AG09319 (cell line): ENCODE measurements at places on chromosomes 13 and 19.
A peak's percentile ranks its signal among the peaks of the same experiment; 100 is the strongest.

DNA sequence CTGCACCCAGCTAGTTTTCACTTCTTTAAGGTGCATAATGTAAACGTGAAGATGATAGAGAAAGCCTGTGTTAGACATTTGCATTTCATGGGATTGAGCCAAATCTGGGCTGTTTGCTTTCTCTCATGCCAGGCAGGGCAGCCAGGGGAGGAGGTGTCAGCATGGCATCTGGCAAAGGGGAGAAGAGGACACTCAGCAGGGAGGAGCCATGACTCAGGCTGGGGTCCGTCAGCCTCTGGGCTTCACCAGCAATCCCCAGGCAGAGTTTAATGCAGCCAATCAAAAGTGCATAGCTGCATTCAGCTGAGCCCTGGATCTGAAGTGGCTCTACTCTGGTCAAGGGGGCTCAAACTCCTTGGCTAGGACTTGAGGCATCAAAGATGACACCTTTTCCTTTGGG lies 23.5 kb downstream of the EBPL start:
- DNase-seq: no peak

DNA sequence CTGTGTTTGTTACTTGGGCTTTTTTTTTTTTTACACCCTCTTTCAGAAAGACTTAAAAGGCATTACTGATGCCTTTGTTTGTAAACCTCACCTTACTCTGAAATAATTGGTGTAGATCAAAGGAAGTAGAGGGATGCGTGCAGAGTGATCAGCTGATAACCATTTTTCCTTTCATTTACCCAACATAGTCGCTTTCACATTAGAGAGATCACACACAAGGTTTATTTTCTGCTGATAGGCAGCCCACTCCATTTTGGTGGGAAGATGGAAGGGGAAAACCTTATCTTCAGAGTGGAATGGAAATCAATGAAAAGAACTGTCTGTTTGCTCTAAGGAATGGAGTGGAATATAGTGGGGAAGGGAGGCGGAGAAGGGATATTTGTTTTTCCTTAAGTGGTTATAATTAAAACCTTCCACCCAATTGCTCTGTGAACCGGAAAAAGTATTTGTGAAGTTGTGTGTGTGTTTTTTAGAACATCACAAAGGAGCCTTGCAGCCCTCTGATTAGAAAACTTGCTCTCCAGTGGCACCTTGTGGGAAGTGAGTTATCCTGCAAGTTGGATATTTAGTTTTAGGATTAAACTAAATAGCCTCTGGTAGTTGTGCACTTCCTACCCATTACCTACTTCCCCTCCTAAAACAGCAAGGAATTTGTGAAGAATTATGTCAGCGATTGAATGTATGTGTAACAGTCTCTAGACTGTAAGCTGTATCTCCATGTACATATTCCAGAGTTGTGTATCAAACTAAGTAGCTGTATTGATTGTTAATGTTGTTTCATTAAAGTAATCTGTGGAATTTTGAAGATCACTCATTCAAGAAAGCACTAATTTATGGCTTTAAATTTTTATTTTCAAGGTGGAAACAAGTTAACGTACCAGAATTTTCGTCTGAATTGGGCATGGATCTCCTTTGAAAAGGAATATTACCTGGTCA lies 76.8 kb downstream of the FREM2 start:
- peak; percentile 4 for DNase-seq

GRCh38 chr13:112844879-112845278 lies 124.1 kb upstream of the MCF2L start:
- no peak for DNase-seq

DNA sequence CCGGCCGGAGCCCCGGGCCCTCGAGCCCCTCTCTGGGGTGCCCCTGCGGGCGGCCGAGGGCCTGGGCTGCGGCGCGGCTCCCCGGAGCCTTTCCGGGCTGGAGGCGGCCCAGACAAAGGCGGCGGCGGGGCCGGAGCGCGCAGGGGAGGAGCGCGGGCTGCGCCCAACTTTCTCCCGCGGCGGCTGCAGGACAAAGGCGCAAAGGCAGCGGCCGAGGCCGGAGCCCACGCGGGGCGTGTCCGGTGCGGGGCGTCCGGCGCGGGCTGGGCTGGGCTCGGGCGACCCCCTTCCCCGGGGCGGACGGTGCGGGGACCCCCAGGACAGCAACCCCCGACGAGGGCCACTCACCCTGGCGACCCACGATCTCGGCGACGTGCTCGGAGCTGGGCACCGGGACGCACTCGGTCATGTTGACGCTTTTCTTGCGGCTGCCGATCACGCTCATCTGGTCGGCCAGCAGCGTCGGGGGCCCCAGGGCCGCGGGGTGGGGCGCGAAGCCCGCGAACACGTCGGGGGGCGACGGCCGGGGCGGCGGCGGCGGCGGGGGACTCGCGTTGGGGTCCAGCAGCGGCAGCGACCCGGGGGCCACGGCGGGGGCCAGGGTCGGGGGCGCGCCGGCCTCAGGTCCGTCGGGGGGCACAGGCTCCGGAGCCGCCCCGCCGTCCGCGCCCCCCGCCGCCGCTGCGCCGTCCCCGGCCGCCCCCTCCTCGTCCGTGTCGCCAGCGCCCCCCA lies 843 bp downstream of the MEX3D start:
- no peak for DNase-seq

DNA sequence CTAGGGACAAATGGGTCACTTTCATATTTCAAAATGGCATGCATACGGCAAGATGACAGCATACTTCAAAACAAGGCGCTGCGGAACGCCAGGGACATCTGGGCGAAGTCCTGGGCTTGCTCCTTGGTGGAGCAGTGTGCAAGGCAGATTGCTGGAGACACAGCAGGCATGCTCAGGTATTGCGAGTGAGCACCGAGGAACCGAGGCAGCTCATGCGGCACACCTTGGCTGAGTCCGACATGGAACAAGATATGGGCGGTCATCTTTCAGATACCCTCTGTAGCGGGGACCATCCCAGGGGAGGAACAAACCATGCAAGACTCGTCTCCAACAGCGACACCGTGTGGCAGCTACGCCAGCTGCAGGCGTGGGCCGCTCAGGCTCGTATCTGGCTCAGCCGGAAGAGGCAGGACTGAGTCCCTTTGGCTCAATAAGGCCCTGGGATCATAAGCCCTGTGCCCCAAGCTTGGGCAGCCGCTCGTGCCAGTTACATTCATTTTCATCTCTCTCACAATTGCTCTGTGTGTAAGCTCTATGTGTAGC lies 112.4 kb downstream of the NUFIP1 start:
- DNase-seq: no peak

GRCh38 chr19:43634872-43635560 lies 4.6 kb downstream of the CADM4 start:
- no peak for DNase-seq

GRCh38 chr19:47699360-47699917 lies 13.8 kb upstream of the EHD2 start:
- no peak for DNase-seq

DNA sequence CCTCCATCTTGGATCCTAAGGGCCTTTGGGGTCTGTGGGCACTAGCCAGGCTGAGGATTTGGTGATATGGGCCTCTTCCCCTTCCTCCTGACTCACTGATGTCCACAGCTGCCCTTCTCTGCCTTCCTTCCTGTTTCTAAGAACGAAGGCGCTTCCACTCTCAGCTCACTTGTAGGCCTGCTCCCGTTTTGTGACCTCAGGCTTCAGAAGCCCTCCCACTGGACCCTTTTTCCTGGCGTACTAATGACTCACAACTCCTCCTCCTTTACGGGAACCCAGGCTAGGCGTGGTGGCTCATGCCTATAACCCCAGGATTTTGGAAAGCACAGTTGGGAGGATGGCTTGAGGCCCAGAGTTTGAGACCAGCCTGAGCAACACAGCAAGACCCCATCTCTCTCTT lies 55.6 kb downstream of the TMED1 start:
- no peak for DNase-seq

- no peak for DNase-seq
Observed at GRCh38 chr13:65188721-65189120, 2041.4 kb downstream of the PCDH9 start.

- DNase-seq: no peak
Observed at GRCh38 chr19:18450021-18450930, 12.3 kb upstream of the ISYNA1 start.

DNA sequence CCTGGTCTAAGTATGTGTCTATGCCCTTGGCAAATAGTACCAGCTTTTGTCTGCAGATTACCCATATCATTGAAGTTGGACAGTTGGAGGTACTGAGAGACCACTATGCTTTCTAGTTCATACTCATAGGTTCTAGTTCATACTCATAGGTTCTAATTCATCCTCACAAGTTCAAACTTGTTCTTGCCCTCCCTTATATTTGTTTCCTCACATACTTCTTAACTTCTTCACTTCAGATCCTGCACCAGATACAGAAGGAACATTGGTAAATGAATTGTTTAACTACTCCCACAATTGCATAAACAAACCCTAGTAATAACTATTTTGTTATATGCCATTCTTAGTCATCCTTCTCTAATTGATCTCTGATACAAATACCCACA lies 172.2 kb downstream of the SLITRK1 start:
- DNase-seq: no peak

GRCh38 chr19:36377541-36378178 lies 1.3 kb downstream of the ZFP14 start:
- DNase-seq: no peak

DNA sequence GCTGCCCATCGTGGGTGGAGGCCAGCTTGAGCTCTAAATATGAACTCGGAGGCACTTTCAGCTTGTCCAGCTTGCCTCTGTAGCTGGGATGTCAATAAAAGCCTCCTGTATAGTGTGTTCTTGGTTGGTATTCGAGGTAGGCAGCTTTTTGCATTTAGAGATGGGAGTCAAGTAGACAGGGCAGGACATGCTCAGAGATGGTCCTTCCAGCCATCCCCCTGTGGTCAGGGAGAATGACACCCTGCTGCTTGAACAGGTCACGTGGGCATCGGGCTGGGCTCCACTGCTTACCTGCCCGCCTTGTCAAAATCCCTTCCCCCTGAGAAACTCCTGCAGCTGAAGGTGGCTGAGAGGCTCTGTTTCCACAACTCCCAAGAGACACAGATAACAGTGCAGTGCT lies 302.5 kb downstream of the ZNF536 start:
- DNase-seq: no peak

- DNase-seq: peak; percentile 10
Observed at GRCh38 chr13:111460548-111461444, 140.4 kb downstream of the TEX29 start.

DNA sequence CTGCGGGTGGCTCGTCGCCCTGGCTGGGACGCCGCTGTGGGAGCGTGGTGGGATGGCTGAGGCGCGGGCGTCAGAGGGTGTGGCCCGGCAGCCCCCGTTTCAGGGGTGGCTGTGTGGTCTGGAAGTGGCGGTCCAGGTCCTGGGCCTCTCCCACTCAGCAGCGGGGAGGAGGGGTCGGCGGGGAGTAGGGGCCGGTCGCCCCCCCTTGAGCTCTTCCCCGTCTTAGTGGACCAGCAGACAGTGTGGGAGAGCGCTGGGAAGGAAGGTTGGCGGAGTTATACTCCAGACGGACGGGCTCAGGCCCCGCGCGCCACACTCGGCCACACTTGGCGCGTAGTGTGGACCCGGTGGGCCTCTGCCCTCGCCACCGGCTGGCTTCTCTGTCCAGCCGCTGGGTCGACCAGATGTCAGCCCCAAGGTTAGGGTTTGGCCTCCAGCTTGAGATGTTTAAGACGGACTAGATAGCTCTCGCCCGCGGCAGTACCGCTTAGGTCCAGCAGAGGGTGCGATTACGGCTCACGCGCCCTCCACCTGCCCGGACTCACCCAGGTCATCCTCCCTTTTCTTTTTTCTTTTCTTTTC lies 21.7 kb upstream of the ZNF429 start:
- no peak for DNase-seq

DNA sequence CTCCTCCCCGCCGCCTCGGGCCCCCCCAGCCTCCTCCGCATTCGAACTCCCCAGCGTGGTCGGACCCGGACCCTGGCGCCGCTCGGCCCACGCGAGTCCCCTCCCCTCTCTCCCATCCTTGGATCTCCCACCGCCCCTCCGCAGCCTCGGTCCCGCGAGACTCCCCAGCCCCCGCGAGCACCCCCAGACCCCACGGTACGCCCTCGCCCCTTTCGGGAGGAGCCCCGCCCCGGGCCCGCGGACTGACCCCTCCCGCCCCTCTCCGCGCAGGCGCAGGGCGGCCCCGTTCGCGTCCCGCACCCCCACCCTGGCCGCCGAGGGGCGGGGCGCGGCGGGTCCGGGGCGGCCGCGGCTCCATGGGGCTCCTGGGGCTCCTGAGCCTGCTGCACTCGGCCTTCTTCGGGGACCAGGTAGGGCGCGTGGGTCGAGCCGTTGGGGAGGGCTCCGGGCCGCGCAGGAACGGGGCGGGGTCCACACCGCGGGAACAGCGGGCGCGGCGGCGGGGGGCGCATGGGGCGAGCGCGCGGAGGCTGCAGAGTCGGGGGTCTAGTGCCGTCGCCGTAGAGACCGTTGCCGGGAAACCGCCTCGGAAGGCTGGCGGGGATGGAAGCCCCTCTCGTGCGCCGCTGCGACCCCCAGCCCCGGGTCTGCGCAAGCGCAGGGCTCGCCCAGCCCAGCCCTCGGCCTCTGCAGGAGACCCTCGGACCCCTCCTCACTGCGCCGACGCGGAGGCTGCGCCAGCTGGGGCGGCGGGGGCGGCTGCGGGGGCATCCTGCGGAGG lies 3.8 kb upstream of the APC2 start:
- DNase-seq: no peak

GRCh38 chr13:28636677-28637317 lies 22.1 kb upstream of the POMP start:
- peak; percentile 55 for DNase-seq

- DNase-seq: no peak
Observed at GRCh38 chr13:35718084-35718483, 241.6 kb upstream of the MAB21L1 start.

DNA sequence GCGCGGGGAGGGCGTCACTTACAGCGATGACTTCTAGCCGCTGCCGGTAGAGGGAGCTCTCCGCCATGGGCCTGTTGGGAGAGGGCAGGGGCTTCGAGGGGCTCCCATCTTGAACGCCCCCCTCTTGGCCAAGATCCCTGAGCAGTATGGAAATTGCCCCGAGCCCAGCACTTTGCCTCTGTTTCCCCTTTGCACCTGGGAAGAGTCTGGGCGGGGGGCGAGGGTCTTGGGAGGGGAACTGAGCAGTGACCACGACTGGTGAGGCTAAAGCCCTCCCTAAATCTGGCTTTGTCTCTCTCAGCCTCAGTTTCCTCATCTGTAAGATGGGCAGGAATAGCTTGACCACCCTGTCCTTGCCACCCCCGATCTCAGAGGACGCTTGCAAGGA lies 2.8 kb downstream of the PALM3 start:
- no peak for DNase-seq

DNA sequence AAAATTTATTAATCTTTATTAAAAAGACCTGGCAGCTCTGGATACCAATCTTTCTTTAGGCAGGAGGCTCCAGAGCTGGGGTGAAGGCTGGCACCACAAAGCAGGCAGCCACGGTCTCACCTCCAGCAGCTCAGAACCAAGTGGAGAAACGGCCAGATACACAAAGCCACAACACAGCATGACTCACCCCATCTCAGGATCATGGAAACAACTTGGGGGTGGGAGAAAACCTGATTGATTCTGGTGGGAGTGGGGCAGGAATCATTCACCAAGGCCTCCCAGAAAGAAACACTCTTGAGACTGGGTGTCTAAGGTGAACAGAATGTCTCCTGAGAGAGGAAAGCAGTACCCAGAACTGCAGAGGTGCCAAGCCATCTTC lies 64.2 kb downstream of the CRYL1 start:
- DNase-seq: no peak

GRCh38 chr19:49997709-49998108 lies 27.5 kb downstream of the VRK3 start:
- no peak for DNase-seq

- peak; percentile 94 for DNase-seq
Observed at GRCh38 chr19:5926641-5927440, 12.8 kb downstream of the CAPS start.

GRCh38 chr19:15113245-15114152 lies 6.3 kb downstream of the SYDE1 start:
- no peak for DNase-seq
